ENCODE measurements at places on chromosomes 3 and 15.

GRCh38 chr15:53266176-53266575 lies 476.0 kb upstream of the ONECUT1 start:
- DNase-seq = no peak

DNA sequence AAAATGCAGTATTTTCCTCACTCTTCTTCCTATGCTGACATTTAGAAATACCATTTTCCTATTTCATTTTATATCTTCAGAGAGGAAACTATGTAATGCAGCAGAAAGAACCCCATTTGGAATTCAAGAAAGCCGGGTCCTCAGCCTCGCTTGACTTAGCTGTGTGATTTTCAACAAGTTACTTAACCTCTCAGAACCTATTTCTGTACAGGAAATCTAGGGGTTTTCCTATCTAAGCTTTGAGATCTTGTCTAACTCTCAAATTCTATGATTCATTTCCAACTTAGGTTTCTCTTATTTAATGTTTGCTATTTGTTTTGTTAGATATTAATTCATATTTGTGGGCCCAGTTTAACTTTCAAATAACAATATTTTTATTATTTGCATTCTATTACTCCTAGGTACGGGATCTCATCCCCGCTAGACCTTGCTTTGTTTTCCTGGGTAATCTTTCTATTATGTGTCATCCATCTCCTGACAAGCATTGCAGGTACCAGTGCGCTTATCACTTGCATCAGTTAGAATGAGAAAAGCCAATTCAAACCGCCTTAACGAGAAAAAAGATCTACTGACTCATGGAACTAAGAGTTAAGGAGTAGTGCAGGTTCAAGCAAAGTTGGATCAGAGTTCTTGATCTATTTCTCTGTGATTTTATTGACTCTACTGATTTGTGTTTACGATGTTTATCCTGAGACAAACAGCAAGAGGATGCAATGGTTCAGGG lies 70.6 kb upstream of the BHLHE40 start:
- no peak for DNase-seq

DNA sequence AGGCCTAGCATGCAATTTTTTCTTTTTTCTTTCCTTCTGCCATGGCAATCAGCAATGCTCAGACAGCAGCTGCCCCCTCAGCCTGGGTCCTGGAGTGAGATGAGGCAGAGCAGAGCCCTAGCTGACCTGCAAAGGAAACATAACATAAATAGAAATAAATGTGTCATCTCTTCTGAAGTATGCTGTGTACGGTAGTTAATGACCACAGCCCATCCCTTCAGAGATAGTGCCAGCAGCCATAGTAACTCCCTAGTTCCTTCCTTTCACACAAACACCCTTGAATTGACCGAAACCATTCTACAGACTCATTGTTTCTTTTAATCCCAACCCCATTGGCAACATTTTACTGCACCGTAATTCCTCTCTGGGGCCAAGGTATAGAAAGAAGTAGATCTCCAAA lies 8.4 kb upstream of the CD47 start:
- DNase-seq = no peak

DNA sequence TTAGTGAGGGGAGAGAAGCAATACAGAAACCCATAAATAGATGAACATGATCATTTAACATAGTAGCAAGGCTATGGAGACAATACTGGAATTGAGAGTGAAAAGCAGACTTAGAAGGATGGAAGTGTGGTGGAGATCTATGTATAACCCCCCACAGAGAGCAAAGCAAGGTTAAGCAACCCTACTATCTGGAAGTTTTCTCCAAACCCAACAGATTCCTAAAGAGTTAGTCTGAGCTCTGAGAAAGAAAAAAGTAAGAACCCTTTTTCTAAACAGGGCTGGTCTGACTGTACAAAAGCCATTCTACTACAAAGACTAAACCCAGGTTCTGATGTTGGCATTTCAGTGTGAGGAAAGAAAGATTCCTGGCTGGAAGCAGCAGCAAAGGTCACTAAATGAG lies 153.2 kb downstream of the WNT5A start:
- DNase-seq = no peak
